ENCODE measurements at places on chromosomes 2 and 18.
A peak's percentile ranks its signal among the peaks of the same experiment; 100 is the strongest.

- H3K27ac ChIP-seq: peak overlapping the region; percentile 47
- no peaks in the 10 kb centered on the region for H3K27me3 ChIP-seq
- H3K36me3 ChIP-seq: no peaks in the 10 kb centered on the region
- no peak overlapping the region for H3K4me3 ChIP-seq
- H3K4me1 ChIP-seq: peaks cover 12% of the 10 kb centered on the region
- no peak for DNase-seq
Observed at GRCh38 chr2:191304939-191305875, 60.0 kb downstream of the MYO1B start.

DNA sequence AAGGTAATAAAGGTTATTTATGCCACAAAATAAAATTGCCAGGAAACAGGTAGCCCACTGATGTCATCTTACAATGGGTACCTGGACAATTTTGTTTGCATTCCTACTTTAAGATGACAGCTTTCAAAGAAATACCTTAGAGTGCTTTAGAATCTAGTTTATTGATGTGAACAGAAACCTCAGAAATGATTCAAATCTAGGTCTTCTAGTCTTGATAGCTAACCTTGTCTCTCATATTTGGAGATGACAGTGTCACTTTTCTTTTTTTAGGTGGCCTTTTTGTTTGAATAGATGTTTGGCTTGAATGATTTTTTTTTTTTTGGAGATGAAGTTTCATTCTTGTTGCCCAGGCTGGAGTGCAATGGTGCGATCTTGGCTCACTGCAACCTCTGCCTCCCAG, 69.1 kb downstream of the PIK3C3 start:
- no peak overlapping the region for H3K4me3 ChIP-seq
- no peaks in the 10 kb centered on the region for H3K4me1 ChIP-seq
- no peaks in the 10 kb centered on the region for H3K27me3 ChIP-seq
- DNase-seq: no peak
- no peaks in the 10 kb centered on the region for H3K36me3 ChIP-seq
- no peak overlapping the region for H3K27ac ChIP-seq

GRCh38 chr2:181185948-181186347, 205.5 kb downstream of the UBE2E3 start:
- no peaks in the 10 kb centered on the region for H3K27me3 ChIP-seq
- no peak overlapping the region for H3K27ac ChIP-seq
- no peak overlapping the region for H3K4me3 ChIP-seq
- DNase-seq: no peak
- H3K36me3 ChIP-seq: no peaks in the 10 kb centered on the region
- H3K4me1 ChIP-seq: peaks cover 14% of the 10 kb centered on the region

- no peaks in the 10 kb centered on the region for H3K36me3 ChIP-seq
- no peak overlapping the region for H3K4me3 ChIP-seq
- DNase-seq: no peak
- H3K27me3 ChIP-seq: no peaks in the 10 kb centered on the region
Observed at GRCh38 chr18:22844190-22844589, 88.9 kb upstream of the RBBP8 start.

DNA sequence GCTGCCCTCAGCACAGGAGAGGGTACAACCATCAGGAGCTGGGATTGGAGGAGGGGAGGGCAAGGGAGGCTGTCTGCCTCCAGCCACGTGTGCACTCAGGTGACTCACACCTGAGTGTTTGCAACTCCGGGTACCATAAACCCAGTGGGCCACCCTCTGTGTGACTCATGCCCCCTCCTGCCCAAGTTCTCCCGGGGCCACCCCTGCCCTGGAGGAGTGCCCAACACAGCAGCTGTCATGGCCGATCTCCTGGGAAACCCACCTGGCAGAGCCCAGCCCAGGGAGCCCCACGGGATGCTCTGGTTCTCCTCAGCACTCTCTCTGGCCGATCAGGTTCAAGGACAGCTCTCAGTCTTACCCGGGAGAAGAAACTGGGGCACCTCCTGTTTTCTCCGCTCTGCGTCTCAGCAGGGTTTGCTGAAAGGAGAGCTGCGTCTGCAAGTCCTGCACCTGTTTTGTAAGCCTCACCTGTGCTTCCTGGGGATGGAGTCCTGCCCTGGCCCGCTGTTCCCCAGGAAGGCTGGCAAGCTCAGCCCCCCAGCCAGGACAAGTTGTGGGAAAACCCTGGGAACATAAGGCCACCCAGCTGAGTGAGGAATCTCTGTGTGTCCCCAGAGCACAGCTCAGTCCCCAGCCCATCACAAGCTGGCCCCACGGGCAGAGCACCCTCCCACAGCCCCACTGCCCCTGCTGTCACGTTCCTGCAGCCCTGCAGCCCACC, 44.0 kb upstream of the UBE2F start:
- no peak for DNase-seq
- H3K27ac ChIP-seq: no peak overlapping the region
- no peak overlapping the region for H3K4me3 ChIP-seq
- peaks cover 7% of the 10 kb centered on the region for H3K36me3 ChIP-seq

DNA sequence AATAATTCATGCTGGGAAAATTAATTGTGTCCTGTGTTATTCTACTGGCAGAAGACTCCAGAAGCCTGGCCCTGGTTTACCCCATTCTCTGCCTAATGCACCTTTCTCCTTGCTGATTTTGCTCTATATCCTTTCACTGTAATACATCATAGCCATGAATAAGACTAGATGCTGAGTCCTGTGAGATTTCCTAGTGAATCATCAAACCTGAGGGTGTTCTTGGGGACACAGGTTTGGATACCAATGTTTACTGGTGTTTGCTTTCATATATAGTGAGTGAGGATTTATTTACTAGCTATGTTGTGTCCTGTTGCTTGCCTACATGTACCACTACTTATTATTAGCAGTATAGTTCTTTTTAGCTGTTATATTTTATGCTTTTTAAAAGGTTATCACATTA, 6.5 kb downstream of the METTL5 start:
- no peak overlapping the region for H3K4me3 ChIP-seq
- H3K36me3 ChIP-seq: no peaks in the 10 kb centered on the region

DNA sequence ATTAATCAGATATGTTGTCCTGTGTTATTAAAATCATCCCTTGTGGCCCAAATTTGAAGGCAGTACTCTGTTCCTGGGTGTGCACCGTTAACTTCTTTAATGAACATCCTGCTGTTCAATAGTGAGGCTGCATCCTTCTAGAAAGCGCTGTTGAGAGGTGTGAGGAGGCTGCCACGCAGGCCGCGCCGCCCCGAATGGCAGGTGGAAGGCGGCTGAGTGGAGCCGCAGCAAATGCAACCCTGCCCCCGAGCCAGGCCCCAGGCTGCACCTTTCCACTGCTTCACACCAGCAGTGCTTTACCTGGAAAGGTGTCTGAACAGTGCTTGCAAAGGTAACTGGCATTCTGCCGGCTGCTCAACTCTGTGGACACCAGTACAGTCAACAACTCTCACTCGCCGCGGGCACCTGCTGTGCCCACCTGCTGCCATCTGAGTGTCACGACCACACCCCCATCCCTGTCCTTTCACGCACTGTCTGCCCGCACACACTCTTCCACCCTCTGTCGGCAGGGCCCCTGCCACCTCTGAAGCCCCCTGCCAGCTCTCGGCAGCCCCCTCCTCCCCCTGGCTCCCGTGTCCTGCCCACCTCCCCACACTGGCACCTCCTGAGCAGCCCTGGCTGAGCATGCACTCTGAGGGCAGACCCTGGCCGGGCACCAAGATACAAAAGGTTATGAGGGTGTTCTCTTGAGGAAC, 70.9 kb downstream of the ODC1 start:
- H3K27me3 ChIP-seq: no peaks in the 10 kb centered on the region
- no peaks in the 10 kb centered on the region for H3K36me3 ChIP-seq
- peaks cover 95% of the 10 kb centered on the region for H3K4me1 ChIP-seq
- H3K27ac ChIP-seq: peak overlapping the region; percentile 99
